ENCODE measurements at places on chromosomes 2 and 18. TPM values are rescaled to one million over a fixed set of nuclear protein-coding genes. Genes with fewer than 3 reads are reported as not detected.

Gene NDUFAF7
- 8.4 TPM for total RNA-seq

Gene CCDC141
- 0.38 TPM for total RNA-seq

Gene TUBA4B
- not detected for total RNA-seq

Gene LCT
- not detected for total RNA-seq

Gene AKAIN1
- total RNA-seq = 0.88 TPM

Gene TMEM37
- total RNA-seq = 85.7 TPM

Gene CDH2
- total RNA-seq = 34.2 TPM

Gene CASP8
- total RNA-seq = 7.6 TPM

Gene ALPG
- total RNA-seq = not detected

Gene PRLH
- not detected for total RNA-seq

Gene UGT1A4
- 454 TPM for total RNA-seq

Gene UGT1A3
- total RNA-seq = 52.8 TPM

Gene PPP1CB
- total RNA-seq = 76.0 TPM

Gene ELOA2
- not detected for total RNA-seq

All from left lobe of liver (tissue), 2 donors.